Stimulated activated CD8-positive, alpha-beta memory T cell treated with anti-CD3 and anti-CD28 coated beads, Interleukin-7, amount 100 ng/mL, for 1 hour (primary cell): ENCODE measurements at places on chromosomes 7 and 10.

- DNase-seq: no peak
Measured at GRCh38 chr10:14403359-14403758, 72.6 kb upstream of the FRMD4A start.

DNA sequence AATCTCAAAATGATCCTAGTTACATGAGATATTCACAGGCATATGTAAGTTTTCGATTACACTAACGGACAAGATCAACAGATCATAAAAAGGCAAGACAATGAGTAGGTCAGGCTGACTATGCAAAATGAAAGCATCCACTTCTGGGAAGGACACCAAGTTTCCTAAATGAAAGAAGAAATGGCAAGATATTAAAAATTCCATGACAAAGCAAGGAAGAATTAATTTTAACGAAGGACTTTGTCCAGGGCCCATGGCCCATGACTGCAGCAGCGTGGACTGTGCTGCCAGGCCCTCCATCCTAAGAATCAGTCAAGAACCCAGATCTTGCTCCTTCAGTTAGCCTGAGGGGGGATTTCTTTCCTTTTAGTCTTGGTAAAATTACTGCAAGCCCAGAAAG is 182.4 kb upstream of the FRMD4A start:
- no peak for DNase-seq

GRCh38 chr10:122939856-122940543 is 14.0 kb downstream of the C10orf88 start:
- no peak for DNase-seq

- DNase-seq: no peak
Measured at GRCh38 chr10:102702742-102703141, 11.5 kb downstream of the ARL3 start.

- no peak for DNase-seq
Measured at GRCh38 chr7:36594445-36594844, 129.8 kb downstream of the AOAH start.

DNA sequence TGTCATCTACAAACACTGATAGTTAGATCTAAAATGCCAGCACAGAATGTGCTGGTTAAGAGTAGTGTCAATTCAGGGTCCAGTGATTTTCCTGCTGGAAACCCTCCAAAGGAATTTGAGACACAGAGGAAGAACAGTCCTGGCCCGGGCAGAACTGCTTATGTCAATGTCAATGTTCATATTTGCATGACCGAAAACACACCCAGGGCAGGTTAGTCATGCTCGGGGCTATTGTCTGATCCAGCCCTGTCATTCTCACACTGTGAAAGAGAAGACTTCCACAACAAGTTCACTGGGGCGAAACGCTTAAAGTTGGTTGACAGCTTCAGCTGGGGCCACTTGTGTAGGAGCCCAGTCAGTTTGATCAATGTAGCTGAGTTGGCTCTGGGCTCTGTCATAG is 139.3 kb downstream of the C1GALT1 start:
- DNase-seq: no peak

DNA sequence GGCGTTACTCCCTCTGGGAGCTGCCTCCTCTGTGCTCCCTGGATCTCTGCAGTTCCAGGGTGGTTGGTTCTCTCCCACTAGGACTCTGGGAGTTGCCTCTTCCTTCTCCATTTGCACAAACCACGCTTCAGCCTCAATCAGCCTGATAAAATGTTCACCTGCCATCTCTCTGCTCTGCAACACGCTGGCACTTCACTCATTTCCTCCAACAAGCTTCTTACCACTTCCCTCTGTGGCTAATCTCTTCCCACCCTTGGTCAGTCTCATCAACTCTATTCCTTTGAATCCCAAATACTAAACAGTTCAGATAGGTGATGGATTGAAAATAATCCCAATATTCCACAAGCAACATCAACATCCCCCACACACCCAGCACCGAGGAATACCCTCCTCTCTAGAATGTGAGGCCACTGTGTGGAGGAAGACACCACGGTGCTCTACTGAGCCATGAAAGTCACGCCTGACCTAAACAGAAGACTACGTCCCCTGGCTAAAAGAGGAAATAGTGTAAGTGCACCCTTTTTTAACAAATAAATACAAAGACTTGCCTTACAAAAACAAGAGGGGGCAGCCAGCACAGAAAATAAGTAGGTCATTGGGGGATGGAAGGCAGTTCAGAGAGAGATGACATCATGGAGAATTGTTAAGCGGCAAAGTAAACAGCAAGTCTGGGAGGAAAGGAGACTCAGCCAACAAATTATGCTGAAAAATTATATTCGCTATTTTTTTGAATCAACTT is 1.9 kb upstream of the FAM170B start:
- DNase-seq: no peak

DNA sequence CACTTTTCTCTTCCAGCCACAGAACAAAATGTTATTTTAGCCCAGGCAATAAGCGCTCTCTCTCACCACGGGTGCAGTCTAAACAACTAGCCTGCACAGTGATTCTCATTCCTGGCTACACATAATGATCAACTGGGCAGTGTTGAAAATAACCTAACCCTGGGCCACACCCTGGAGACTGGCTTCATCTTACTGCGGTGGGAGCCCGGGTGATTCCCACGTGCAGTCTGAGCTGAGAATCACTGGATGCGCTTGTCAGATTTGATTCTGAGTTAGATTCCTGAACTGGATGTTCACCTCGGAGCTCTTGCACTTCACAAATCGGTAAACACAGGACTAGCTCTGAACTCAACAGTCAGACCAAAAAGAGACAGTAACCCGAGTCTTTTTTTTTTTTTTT is 14.9 kb downstream of the ZC3HAV1 start:
- no peak for DNase-seq

DNA sequence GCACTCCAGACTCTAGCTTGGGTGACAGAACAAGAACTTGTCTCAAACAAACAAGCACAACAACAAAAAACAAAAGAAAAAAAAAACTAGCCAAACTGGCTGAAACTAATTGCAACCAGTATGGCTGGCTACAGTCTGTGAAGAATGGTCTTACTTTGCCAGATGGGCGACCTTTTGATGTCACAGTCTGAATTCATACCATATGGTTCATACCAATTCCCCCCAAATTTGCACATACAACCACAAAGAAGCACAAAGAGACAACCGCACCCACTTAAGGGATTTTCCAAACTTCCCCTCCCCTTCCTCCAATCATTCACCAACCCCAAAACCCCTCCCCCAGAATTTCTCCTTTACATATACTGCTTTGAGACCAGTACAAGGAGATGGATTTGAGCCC is 114.2 kb downstream of the SPAG6 start:
- no peak for DNase-seq

- no peak for DNase-seq
Measured at GRCh38 chr10:7153750-7154149, 257.1 kb downstream of the SFMBT2 start.

DNA sequence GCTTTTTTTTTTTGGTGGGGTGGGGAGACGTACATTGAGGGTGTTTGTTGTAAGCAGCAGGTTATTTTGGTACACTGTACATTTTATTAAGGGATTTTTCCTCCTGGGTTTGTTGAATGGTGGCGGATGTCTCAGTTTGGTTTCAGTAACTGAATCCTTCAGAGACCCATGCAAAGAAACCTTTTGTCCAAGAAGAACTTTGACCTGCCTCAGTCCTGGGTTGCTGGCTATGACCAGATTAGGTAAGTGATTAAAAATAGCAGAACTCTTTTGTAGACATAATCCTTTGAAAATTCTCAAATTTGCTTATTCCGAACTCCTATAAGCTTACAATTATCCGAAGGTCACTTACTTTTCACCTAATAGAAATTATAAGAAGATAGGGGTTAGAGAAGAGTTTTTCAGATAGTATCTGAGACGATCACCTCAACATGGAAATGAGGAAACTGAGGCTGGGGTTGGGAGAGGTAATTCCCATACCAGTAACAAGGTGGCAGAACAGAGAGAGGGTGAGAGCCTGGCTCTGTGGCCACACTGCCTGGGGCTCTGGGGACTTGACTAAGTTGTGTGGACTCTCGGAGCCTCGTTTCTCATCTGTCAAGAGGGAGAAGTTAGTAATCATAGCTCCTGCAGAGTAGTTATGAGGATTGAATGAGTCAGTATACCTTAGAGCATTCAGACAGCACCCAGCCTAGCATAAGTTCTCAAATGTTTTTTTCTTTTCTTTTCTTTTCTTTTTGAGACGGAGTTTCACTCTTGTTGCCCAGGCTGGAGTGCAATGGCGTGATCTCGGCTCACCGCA is 87.4 kb downstream of the CCNY start:
- DNase-seq: no peak

GRCh38 chr7:114851406-114852061 is 70.4 kb upstream of the MDFIC start:
- no peak for DNase-seq

- no peak for DNase-seq
Measured at GRCh38 chr10:124734311-124735166, 9.6 kb downstream of the FAM53B start.

DNA sequence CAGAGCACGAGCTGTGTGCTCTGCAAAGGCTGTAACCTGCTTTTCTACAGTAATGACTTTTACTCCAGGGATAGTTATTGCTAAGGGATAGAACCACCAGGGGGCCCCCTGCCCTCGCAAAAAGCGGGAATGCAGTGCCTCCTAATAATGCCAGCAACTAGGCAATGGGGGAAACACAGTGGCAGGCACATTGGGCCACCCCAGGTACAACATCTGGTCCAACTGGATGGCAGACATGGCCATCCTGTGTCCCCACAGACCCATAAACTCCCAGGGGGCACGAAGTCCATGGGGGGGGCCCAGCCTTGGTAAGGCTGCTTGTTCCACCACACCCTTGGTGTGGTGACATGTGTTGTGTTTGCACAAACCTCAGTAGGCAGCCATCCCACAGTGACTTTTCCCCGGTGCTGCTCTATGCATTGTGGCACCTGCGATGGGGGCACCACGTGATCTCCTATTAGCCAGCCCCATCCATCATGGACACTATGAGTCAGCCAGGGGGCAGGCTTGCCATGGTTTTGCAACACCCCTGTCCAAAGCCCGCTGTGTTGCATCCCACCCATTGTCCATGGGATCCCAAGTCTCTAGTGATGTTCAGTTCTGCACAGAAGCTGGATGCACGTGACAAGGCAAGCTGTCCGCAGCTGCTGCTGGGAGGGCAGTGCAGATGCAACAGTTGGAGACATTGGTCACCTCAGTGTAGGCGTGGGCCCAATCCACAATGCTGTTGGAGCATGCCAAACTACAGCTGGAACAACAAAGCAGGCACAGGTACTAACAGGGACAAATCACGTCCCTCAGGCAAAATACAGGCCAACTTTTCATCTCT is 84.0 kb downstream of the ANLN start:
- no peak for DNase-seq

DNA sequence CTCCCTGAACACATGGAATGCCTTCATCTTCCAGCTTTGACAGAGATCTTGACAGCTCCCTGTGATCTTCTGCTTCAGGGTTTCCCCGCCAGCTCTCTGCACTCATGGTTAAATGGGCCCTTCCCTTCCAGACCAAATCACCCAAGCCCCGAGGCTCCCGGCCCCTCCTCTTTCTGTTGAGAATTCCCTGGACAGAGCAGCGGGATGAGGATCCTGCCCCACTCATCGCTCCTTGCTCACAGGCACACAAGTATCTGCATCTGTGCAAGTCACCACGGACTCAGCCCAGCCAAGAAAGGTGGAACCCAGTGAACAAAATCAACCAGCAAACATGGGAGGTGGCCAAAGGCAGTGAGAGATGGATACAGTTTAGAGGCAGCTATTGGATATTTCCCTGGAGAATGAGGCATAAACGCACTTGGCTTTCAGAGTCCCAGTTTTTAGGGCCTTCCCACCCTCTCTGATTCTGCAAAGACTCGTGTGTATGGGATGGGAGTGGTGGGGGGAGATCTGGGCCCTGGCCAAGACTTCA is 37.7 kb upstream of the CXCL12 start:
- no peak for DNase-seq

- DNase-seq: no peak
Measured at GRCh38 chr10:112446055-112446854, 459 bp downstream of the ZDHHC6 start.

GRCh38 chr10:125107965-125108580 is 52.3 kb downstream of the CTBP2 start:
- no peak for DNase-seq

DNA sequence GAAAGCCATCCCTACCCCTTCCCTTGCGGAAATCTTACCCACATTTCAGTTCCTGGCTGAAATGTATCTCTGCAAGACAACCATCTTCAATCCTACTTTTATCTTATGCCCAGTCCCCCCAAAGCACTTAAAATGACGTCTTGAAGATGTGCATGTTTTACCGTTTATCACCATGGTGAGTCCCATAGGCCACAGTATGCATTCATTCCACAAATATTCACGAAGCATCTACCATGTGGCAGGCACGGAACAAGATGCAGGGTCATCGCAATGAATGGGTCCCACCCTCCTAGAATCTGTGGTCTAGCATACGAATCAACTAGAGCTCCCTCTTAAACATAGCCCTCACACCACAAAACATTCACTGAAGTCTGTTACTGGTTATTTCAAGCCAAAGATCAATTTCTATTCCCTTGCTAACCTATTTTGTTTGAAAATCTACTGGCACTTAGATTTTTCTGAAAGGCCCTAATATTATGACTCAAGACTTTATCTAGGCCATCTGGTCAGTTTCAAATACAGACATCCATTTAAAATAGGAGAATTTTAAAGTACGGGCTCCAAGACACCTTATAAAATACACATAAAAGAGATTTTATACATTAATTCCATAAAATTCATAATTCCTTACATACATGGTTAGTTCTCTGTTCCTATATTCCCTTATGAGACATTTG is 99.4 kb downstream of the PARD3 start:
- DNase-seq: no peak

- no peak for DNase-seq
Measured at GRCh38 chr7:94190599-94191061, 186.5 kb upstream of the BET1 start.
